AG04449 (cell line): ENCODE measurements at places on chromosomes 11 and 22.
A peak's percentile ranks its signal among the peaks of the same experiment; 100 is the strongest.

- DNase-seq = no peak
These were observed 883.0 kb downstream of the TBC1D22A start for GRCh38 chr22:47645450-47645914.

GRCh38 chr22:17913801-17914347 lies 110.5 kb downstream of the MICAL3 start:
- DNase-seq = no peak

GRCh38 chr11:124623861-124624525 lies 1.3 kb downstream of the TBRG1 start:
- DNase-seq = no peak

GRCh38 chr11:73221996-73222395 lies 3.9 kb downstream of the P2RY2 start:
- DNase-seq = no peak

DNA sequence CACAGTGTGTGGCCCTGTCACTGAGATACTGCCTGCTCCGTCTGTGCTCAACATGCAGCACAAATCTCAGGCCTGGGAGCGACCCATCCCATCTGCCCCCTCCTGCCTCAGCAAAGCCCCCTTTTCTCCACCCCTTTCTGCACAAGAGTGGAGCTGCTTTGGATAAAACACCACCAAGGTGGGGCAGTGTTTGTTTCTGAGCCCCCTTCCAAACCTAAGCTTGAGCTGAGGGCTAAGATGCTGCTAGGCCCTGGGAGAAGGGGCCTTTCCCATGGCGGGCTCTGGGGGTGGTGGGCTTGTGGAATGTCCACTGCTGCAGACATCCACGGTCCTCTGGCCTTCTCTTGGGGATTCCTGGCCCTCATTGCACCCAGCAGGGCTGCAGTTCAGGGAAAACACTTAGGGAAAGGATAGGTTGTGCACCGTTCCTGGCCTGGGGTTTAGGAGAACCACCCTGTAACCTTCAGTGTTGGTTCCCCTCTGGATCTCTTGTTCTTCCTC lies 594.1 kb downstream of the TBC1D22A start:
- no peak for DNase-seq

DNA sequence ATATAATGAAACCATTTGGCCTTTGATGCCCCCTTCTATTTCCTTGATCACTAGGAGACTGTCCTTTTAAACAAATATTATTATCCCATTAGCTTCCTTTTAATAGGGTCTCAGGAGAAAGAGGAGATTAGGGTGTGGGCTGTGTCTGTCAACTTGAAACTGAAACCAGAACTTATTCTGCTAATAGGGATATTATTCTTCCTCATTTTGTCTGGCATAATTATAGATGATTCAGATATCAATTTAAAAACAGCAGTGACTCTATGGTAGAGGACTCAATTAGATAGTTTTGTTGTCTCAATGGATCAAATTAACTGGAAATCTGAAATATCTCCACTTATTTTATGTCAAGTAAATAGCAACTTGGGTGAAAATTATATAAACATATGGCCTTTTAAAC lies 584.9 kb upstream of the CCDC90B start:
- no peak for DNase-seq

GRCh38 chr11:75246006-75246670 lies 5.6 kb downstream of the TPBGL start:
- DNase-seq = no peak

GRCh38 chr11:100683126-100683525 lies 4.0 kb upstream of the ARHGAP42 start:
- DNase-seq = no peak

DNA sequence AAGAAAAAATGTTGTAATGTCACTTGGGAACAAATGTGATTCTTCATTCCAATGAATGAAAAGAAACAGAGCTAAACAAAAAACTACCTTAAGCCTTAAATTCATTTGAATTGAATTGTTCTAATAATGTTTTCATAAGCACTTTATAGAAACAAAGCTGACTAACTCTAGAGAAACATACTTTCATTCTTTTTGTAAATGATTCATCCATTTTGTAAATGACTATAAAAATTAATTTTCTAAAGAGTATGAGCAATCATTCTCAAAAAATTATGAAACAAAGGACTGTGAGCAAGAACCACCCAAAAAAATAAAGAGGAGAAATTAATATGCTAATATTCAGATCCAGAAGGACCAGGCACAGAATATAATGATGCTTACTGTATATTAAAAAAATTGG lies 986.5 kb upstream of the CHORDC1 start:
- DNase-seq = no peak

DNA sequence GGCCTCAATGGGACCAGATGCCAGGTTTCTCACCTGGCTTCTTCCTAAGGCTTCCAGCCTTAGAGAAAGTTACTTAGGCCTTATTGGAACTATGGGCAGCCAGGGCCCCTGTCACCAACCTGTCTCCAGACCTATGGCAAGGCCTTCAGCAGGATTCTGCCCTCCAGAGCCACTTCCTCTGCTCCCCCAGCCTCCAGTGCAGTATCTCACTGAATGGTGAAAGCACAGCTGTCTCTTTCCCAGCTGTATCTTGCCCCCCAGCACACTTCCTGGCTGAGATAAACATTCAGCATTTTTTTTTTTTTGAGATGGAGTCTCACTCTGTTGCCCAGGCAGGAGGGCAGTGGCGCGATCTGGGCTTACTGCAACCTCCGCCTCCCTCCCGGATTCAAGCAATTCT lies 1.5 kb downstream of the SLC2A11 start:
- DNase-seq = no peak

DNA sequence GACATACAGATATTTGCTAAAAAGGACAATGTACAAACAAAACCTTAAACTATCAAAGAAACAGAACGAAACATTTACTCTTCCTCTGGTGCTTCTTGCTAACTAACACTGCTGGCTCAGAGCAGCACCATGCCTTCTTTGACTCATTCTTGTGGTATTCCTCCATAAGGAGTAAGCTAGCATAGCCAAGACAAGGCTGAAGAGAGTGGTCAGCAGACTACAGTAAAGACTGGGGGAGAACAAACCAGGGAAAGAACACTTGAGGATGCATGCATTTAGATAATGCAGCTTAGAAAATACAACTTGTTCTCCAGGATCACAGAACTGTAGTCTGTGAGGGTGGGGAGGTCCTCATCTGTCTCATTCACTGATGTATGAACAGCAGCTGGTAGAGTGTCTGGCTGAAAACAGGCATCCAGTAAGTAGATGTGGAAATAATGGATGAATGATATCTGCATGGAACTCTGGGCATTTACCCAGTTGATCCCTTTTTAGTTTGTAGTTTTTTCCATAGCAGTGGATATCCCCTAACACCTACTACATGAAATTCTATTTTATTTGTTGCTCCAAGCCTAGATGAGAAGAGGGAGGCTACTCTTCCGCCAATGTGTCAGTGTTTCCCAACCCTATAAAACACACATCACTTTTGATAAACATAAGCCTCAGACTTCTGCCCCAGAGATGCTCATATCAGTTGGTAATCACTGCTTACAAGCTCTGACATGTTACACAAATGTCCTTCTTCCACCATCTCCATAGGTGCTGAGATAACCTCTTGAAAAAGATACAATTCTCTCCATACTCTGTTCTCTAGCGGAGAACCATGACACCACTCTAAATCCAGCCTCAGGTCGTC lies 7.3 kb downstream of the SNX19 start:
- peak; percentile 66 for DNase-seq

- DNase-seq = no peak
These were observed 1046.1 kb downstream of the DLG2 start for GRCh38 chr11:84581083-84581482.
